ENCODE measurements at places on chromosomes 5 and 9.

DNA sequence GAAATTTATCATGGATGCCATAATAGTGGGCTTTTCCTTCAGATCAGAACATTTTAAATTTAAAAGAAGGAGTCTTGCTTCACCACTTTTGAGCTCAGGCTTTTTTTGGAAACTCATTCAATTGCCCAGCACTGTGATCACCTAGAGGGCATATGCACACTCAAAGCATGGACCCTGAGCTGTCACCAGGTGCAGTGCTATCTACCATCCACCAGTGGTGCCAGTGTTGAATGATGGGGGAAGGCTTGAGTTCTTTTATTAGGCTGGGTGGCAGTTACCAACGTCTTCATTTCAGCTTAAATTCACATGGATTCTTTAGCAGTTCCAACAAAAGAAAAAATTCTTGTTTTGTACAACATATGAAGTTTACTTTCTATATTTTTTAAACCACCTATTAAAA lies 164.1 kb downstream of the CFAP90 start:
- DNase-seq, result no peak

GRCh38 chr9:107312376-107313050 lies 29.4 kb downstream of the RAD23B start:
- no peak for DNase-seq

GRCh38 chr9:37986771-37987258 lies 82.2 kb downstream of the SHB start:
- DNase-seq, result no peak

DNA sequence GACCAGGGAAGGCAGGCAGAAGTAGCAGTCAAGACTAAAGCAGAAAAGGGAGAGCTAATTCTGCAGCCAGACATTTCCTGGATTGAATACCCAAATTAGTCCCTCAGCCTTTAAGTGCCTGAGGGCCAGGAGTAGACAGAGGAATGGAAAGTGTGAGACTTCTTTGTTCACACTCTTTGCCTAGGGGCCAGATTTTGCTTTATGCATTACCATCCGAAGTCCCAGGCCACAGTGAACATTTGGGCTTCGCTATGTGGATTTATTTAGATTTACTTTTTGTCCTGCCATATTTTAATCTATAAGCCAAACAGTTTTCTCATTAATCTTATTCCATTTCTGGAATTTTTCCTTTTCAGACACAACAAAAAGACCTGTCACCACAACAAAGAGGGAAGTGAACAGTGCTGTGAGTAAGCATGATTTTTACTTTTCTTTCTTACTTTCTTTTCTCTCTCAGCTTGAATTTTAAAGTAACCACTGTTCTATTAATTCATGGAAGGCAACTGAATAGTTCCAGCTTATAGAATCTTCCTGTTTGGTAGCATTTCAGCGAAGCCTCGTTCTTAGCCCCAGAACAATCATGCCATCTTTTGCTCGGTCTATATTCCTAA lies 52.6 kb downstream of the PDCD1LG2 start:
- DNase-seq, result no peak

All from progenitor cell of endocrine pancreas (in vitro differentiated cells).